ENCODE measurements at places on chromosomes 7 and 10. TPM values are rescaled to one million over a fixed set of nuclear protein-coding genes. Genes with fewer than 3 reads are reported as not detected.

The LRGUK gene
- total RNA-seq: not detected

The SFRP5 gene
- total RNA-seq: not detected

The GHRHR gene
- not detected for total RNA-seq

The OPALIN gene
- not detected for total RNA-seq

The HOXA10 gene
- not detected for total RNA-seq

The CFAP69 gene
- 0.30 TPM for total RNA-seq

The ZNF467 gene
- 1.5 TPM for total RNA-seq

The CALCR gene
- total RNA-seq: not detected

The BLNK gene
- 0.50 TPM for total RNA-seq

The LOXL4 gene
- 12.4 TPM for total RNA-seq

The AKR1C4 gene
- not detected for total RNA-seq

The KAZALD1 gene
- 11.8 TPM for total RNA-seq

The CFAP58 gene
- total RNA-seq: 0.17 TPM

The FBXL13 gene
- total RNA-seq: 0.30 TPM

The CHN2 gene
- total RNA-seq: under 0.01 TPM

The CNTNAP2 gene
- total RNA-seq: under 0.01 TPM

The RBM48 gene
- 7.1 TPM for total RNA-seq

The WNT2 gene
- total RNA-seq: 1.3 TPM

The BAIAP2L1 gene
- total RNA-seq: 2.5 TPM

The CDH23 gene
- under 0.01 TPM for total RNA-seq

The NYAP1 gene
- total RNA-seq: 1.8 TPM

The DGKI gene
- total RNA-seq: 1.2 TPM

The ICA1 gene
- 1.0 TPM for total RNA-seq

The TBXAS1 gene
- total RNA-seq: 2.2 TPM

The SCART1 gene
- 0.34 TPM for total RNA-seq

The C7orf57 gene
- not detected for total RNA-seq

The MUC12 gene
- total RNA-seq: 1.2 TPM

The LBX1 gene
- total RNA-seq: under 0.01 TPM

The TCAF1 gene
- 35.7 TPM for total RNA-seq

The PTPRZ1 gene
- total RNA-seq: under 0.01 TPM

The KCND2 gene
- 0.17 TPM for total RNA-seq

The AS3MT gene
- total RNA-seq: 6.7 TPM

The RAB18 gene
- 18.7 TPM for total RNA-seq

The MICU1 gene
- 37.2 TPM for total RNA-seq

The BICC1 gene
- 12.1 TPM for total RNA-seq

The TDRD1 gene
- not detected for total RNA-seq

The MSMB gene
- not detected for total RNA-seq

The RBM20 gene
- under 0.01 TPM for total RNA-seq

The C10orf67 gene
- not detected for total RNA-seq

The CTAGE15 gene
- total RNA-seq: not detected

The EVX1 gene
- total RNA-seq: not detected

The GRM8 gene
- total RNA-seq: not detected

The ACTR3C gene
- total RNA-seq: 0.17 TPM

The PAX2 gene
- not detected for total RNA-seq

The TCAF2 gene
- total RNA-seq: 1.5 TPM

The NPS gene
- total RNA-seq: not detected

The WEE2 gene
- not detected for total RNA-seq

The OPN1SW gene
- total RNA-seq: not detected

The DYDC2 gene
- total RNA-seq: not detected

The IFIT1 gene
- 12.3 TPM for total RNA-seq
